ENCODE measurements at places on chromosomes 5 and 9.

DNA sequence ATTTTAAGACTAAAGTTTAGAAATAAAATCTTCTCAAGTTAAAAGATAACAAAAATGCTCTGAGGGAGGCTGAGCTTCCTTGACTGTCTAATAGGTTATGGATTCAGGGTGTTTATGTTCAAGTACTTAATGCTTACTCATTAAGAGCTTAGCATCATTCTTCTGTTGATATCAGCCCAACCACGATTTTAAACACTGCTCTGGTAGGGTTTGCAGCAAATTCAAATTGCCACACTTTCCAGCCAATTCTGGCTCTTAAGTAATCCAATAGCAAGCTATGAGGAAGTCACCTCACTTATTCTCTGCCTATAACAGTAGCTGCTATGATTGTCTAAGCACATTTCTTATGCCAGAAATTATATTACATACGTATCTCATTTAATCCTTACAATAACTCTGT, 191.0 kb upstream of the KIF2A start:
- no peak for DNase-seq

DNA sequence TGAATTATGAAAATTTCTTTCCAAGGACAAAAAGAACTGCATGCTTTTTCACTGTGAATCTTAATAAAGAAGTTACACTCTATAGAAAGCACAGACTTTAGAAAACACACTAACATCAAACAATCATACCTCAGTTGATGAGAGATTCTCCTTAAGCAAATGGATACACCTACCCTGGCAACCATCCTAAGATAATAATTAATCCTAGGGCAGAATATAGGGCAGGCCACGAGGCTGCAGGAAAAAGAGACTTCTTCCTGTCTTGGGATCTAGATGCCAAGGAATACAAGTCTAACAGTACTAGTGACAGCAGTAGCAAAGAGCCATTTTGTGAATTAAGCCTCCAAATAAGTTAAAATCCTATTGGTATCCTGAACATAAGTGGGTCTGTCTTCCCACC, 395.4 kb downstream of the EFNA5 start:
- no peak for DNase-seq

GRCh38 chr9:5445886-5446285, 4.5 kb upstream of the CD274 start:
- DNase-seq = no peak

DNA sequence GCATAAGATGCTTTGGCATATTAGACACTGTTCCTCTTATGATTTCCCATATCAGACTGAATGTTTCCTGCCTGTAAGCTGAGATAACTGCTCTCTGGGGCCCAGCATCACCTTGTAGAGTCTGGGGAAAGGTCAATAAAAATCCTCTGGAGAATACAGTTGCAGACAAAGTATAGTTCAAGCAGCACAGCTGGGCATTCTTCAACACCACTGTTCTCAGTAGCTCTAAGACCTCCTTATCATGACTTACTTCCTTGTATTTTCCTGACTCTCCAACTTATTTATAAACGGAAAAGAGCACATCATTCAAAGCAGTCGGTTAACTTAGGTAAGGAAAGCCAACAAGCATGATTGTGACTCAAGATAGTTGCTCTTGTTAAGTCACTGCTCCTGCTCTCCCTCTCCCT, 208.7 kb upstream of the RASEF start:
- no peak for DNase-seq

DNA sequence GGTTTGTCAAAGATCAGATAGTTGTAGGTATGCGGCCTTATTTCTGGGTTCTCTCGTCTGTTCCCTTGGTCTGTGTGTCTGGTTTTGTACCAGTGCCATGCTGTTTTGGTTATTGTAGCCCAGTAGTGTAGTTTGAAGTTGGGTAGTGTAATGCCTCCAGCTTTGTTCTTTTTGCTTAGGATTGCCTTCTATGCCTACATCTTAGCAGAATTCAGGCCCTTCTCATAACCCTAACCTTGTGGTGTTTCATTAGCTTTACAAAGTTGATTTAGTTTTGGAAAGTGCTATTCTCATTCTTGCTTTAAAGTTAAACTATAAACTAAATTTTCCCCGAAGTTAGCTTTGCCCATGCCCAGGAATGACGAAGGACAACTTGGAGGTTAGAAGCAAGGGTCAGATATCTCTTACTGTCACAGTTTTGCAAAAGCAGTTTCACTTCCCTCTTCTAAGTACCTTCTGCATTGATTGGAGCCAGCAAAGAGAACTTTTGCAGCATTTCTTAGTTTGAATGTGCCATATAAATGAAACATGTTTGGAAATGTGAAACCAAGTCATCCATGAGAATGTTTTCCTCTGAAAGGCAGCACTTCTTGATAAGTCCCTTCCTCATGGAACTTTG, 274.3 kb upstream of the DMRT1 start:
- DNase-seq = no peak

GRCh38 chr5:119397518-119398380, 41.9 kb downstream of the TNFAIP8 start:
- no peak for DNase-seq

DNA sequence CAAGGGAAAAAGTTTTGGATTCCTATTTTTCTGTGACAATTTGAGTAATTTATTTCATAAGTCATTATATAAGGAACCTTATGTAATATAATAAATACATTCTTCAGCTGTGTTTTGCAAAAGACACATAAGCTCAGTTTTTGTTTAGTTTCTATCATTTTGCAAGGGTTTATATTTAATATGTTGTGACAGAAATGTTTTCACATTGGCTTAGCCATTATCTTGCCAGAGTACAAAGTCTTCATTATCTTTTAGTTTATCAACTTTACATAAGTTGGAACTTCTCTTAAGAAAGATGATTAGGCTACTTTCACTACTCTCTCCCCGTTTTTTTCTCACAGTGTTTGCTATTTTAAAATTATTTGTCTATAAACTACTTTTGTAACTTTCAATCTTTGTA, 54.8 kb downstream of the ERCC6L2 start:
- no peak for DNase-seq

DNA sequence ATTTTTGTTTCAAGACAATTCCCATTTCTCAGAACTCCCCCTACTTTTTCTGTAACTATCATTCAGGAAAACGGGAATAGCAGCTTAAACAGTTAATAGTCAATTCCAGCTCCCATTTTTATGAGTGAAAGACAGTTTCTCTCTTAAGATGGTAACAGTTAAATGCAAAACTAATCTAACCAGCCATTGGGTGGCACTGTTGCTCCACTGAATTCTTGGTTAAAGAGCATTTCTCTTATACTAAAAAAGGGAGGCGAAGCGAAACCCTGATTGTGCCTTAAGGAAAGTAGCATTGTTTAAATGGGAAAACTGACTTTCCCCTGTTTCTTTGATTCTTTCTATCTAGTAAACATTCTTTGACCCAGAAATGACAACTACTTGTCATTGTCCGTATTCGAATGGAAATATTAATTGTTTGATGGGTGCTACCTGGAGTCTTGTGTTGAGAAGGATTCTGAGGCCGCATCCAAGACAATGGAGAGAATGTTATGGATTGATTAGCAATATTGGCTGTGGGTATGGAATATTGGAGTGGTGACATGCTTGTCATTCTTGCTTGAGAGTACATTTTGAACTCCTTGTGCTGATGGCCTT, 507.8 kb downstream of the MAT2B start:
- peak; percentile 8 for DNase-seq

GRCh38 chr5:9405196-9405754, 140.6 kb downstream of the SEMA5A start:
- no peak for DNase-seq

DNA sequence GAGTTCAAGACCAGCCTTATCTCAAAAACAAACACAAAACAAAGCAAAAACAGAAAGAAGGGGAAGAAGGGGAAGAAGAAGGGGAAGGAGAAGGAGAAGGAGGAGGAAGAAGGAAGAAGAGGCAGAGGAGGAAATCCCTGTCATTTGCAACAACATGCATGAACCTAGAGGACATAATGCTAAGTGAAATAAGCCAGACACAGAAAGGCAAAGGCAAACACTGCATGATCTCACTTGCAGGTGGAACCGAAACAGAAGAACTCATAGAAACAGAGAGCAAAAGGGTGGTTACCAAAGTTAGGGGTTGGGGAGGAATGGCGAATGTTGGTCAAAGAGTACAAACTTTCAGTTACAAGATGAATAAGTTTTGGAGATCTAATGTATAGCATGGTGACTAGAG, 135.4 kb downstream of the UGCG start:
- DNase-seq = no peak

- peak; percentile 23 for DNase-seq
Observed at GRCh38 chr9:97386733-97387503, 25.0 kb upstream of the TDRD7 start.

GRCh38 chr5:139389701-139390638, at the start of gene MZB1:
MZB1 (minus strand) TSS chr5:139389913; CDS start chr5:139389856, 57 bp downstream.
- DNase-seq = peak; percentile 48

- no peak for DNase-seq
Observed at GRCh38 chr5:122638581-122638980, 136.3 kb upstream of the SNX2 start.

- DNase-seq = no peak
Observed at GRCh38 chr9:81729135-81729534, 39.8 kb upstream of the TLE1 start.

DNA sequence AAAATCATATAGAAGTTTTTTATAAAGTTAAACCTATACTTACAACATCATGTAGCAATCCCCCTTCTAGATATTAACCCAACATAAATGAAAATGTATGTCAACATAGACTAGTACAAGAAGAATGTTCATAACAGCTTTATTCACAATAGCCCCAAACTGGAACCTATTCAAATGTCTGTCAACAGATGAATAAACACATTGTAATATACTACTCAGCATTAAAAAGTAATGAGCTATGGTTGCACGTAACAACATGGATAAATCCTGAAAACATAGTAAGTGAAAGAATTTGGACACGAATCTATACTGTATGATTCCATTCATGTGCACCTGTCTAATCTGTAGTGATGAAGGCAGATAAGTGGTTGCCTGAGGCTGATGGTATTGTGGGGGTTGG, 73.9 kb downstream of the CSNK1G3 start:
- no peak for DNase-seq

GRCh38 chr5:1214936-1215220, 10.3 kb upstream of the SLC6A18 start:
- DNase-seq = no peak

- no peak for DNase-seq
Observed at GRCh38 chr5:11052871-11053270, 291.8 kb upstream of the DAP start.

GRCh38 chr9:17863213-17863883, 284.5 kb downstream of the SH3GL2 start:
- DNase-seq = no peak

DNA sequence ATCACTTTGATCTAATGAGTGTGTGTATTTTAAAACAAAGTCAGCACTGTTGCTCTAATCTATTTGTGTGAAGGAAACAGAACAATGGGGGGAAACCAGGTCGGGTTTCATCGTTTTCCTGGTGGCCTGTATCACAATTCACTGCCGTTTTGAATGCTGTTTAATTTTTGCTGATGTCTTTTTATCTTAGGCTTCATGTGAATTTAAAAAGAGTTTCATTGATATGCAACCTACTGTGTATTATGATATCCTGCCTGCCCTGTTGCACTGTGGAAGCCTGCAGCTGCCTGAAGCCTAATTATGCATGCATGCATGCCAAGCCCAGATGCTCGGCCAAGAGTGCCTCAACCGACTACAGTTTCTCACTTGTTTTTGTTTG, 307.5 kb downstream of the ZNF608 start:
- DNase-seq = no peak

- no peak for DNase-seq
Observed at GRCh38 chr9:125497906-125498305, 209.1 kb downstream of the MAPKAP1 start.

DNA sequence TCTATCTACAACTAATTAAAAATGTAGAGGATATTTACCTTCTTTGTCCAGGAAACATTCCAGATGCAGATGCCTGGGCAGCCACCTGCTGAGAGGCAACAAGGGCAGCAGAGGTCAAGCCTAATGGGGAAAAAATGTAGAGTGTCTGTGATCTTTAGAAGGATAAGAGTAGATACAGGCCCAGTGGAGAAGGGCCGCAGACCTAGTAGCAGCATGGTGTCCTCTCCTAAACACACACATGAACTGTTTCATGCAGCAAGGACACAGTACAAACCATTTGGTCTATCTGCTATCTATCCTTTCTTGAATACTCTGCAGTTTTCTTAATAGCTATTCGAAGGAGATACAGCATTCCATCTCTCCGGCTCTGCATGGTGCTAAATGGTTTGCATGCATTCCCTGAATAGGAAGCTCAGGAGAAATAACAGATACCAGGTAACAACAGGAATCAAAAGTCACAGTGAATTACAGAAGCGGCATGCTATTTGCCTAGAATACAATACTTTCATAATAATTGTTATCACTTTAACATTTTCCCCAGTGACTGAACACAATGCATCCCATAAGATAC, 107.3 kb downstream of the ZNF608 start:
- DNase-seq = no peak

GRCh38 chr5:3346111-3346820, 249.4 kb upstream of the IRX1 start:
- DNase-seq = no peak

DNA sequence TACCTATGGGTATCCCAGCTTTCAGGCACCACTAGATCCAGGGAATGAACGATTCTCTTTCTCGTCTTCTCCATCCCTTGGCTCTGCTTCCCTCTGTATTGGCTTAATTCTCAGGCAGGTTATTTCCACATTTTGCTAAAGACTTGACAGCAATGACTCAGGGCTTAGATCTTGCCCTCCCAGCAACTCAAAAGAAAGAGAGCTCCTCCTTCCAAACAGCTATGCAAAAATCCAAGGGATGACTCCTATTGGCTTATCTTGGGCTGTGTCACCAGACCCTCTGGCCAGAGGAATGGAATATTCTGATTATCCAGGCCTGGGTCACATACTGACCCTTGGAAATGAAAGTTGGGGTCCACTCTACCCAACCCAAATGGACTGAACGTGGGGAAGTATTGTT, 270.2 kb downstream of the NTRK2 start:
- no peak for DNase-seq

DNA sequence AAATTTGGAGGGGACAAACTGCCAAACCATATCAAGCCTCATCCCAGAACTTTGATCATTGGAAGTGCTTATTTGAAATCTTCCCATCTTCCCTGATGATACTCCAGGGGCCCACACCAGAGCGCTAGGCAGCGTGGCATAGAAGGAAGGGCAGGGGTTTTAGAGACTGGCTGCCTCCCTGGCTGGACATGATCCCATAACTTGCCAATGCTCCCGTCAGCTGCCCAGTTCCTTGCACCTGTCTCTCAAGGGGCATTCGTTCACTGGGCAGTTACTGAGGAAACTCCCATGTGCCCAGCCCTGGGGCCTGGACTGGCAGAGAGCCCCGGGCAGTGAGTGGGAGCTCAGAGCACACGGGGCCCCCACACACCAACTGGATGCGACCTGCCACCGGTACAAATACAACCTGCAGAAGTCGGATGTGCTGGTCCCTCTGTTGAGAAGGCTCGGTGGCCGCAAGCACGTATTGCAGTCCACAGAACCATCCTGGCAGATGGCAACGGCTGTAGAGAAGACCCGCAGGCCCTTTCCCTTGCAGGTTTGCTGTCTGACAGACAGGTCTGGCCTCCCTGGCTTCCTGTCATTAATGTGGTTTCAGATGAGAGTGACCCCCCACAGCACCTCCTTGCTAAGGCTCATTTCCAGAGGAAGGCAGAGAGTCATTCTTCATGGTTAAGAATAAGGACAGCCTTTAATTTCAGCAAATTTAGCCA, 122.4 kb downstream of the MVB12B start:
- no peak for DNase-seq

All from effector memory CD4-positive, alpha-beta T cell (primary cell).